Activated CD8-positive, alpha-beta memory T cell treated with anti-CD3 and anti-CD28 coated beads, Interleukin-2, amount 10 ng/mL, durations not matched to agents 7 days and 5 days (primary cell): ENCODE measurements at places on chromosomes 3 and 15. TPM values are rescaled to one million over a fixed set of nuclear protein-coding genes. Genes with fewer than 3 reads are reported as not detected.

The HRG gene
- not detected for total RNA-seq

The OIP5 gene
- total RNA-seq, result 21.2 TPM

The DAZL gene
- 0.07 TPM for total RNA-seq

The NMB gene
- 1.5 TPM for total RNA-seq

The SLC9C1 gene
- 0.28 TPM for total RNA-seq

The LDHAL6B gene
- not detected for total RNA-seq

The NANOGP8 gene
- not detected for total RNA-seq

The SHF gene
- 4.5 TPM for total RNA-seq

DNA sequence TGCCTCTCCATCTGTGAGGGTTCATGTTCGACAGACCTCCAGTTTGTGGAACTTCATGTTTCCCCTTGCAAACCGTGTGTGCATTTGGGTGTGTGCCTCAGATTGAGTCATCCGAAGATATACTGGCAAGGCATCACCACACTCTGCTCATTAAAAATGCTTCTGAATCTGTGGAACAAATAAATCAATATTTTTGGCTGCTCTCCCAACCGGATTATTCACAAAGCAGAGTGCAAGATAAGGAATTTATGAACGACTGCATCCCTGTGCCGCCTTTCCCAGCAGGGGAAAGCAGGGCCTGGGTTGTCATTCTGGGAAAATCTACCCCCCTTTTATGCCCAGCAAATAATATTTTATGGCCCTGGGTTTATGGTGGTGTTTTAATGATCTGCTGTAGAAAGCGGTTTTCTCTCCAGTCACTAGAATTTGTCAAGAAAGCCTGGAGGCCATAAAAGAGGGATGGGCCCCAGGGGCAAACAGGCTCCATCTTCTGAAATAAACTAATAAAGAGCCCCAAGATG lies 4.2 kb upstream of the WNT5A start:
- no peak for DNase-seq

DNA sequence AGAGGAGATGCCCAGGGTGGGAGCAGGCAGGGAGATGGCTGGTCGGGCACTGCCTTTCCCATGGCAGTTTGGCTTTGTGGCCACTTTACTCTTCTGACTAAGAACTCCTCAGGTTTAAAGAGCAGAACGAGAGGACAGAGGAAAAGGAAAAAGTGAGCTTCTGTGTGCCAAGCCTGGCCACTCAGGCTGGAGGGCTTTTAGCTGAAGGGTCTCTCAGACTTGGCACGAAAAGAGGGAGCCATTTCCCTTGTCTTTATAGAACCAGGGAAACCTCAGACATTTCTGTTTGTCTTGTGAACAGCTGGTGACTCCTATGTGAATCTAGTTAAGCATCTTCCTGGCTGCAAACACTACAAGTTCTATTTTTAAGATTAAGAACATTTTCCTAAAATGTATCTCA lies 23.3 kb upstream of the PSMD6 start:
- no peak for DNase-seq

GRCh38 chr3:23740517-23740965 lies 65.2 kb upstream of the UBE2E1 start:
- peak; percentile 80 for DNase-seq

DNA sequence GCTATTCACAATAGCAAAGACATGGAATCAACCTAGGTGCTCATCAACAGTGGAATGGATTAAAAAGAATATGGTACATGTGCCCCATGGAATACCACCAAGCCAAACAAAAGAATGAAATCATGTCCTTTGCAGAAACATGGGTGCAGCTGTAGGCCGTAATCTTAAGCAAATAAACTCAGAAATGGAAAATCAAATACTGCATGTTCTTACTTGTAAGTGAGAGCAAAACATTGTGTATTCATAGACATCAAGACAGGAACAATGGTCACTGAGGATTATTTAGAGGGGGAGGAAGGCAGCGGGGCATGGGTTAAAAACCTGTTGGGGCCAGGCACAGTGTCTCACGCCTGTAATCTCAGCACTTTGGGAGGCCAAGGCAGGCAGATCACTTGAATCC lies 304.7 kb upstream of the ROBO2 start:
- no peak for DNase-seq

- DNase-seq, result no peak
Observed at GRCh38 chr3:13150624-13151023, 77.4 kb upstream of the IQSEC1 start.

DNA sequence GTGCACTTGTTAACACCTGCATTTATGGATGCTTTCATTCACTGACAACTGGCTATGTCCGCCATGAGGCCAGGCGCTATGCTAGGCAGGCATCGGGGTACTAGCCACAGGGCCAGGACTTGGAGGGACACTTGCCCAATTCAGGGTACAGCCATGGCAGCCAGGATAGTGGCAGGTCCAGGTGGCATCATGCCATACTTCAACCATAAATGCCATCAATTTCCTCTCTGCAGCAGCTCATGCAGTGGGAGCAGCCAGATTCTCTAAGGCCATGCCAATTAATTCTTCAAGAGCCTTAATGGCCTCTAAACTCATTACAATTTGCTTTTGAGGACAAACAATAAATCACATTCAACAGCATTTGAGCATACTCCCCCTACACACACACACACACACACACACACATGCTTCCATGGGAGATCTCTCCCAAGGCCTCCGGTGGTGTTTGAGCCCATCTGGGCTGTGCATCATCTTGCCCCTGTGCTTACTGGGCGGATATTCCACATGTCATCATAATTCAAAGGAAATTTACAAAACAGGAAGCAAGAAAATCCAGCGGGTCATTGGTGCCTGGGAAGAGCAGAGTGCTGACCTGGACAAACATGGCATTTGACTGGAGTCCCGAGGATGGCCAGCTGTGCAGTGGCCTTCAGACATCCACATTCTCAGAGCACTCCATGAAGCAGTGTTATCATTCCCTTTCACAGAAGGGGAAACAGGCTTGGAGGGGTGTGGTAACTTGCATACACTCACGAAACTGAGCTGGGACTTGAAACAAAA lies 109.1 kb downstream of the IQSEC1 start:
- no peak for DNase-seq

DNA sequence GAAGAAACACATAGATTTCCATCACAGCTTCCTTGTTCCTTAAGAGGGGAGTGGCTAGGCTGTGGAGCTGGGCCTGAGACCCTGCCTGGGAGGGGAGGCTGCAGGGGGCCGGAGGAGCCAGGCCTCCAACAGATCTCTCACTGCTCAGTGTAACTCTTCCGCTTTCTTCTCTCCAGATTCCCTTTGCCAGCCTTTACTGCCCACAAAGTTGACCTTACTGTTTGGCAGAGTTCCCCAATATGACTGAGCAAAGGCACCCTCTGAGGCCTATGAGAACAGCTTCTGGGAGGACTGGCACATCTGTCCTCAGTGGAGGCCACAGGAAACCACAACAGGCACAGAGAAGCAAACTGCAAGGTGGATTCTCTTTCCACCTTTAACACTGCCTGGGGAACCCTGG lies 38.1 kb downstream of the SLCO2A1 start:
- DNase-seq, result no peak

DNA sequence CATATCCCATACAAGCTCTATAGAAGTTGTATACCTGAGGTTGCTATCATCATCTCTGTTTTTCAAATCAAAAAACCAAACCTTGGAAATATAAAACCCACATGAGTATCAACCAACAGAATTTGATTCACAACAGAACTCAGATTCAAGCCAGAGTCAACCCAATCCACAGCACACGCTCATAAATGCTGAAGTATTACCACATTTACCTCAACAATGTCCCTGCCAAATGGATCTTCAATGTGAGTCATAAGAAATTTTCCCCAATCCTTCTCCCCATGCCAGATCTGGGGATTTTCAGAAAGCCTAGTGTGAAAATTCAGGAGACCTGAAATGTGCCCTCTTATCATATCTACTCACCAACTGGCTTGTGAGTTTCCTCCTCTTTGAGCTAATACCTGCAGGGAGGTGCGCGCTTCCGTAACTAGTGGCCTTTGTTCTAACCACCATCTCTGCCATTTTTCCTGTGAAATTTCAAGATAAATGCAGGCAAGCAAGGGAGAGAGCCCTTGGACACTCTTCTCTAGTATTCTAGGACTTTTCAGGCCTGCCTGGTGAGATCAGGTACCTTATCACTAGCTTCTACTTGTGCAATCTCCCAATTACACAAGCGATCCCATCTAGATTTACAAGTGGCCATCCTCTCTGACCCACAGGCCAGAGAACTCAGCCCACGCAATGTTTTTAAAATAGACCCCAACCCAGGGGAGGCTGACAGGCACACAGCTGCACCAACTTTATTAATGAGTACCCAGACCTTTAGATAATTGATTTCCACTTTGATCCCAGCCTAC lies 1076.9 kb upstream of the CFAP20DC start:
- DNase-seq, result no peak

GRCh38 chr15:65326117-65326526 lies 21.6 kb downstream of the RNU5B-1 start:
- no peak for DNase-seq

- DNase-seq, result no peak
Observed at GRCh38 chr3:124937049-124937448, 2.5 kb upstream of the MUC13 start.

DNA sequence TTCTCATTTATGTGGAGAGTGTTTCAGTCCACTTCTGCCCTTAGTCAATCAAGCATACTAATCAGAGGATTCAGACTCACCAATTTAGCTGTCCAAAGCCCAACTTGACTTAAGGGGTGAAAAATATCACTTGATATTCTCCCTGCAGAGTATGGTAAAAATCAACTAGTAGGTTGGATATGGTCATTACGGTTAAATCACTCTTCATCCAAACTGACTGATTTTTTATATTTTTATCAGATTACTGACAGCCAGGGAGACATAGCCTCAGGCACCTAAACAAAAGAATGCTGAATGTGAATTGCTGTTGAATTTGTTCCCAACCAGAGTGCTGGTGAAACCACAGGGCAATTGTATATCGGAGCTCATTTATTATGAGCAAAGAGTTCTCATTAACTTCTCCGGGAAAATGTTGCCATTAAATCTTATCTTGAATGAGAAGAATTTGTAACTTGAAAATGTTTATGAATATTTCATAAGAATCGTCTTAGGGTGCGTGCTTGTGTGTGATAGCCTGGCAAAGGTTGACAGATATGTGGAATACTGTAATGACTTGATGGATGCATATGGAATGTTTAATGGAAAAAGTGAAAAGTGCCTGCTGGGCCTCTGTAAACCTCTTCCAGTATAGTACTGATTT lies 411.2 kb downstream of the NAALADL2 start:
- no peak for DNase-seq

GRCh38 chr3:171770689-171771620 lies 39.3 kb downstream of the PLD1 start:
- DNase-seq, result no peak

DNA sequence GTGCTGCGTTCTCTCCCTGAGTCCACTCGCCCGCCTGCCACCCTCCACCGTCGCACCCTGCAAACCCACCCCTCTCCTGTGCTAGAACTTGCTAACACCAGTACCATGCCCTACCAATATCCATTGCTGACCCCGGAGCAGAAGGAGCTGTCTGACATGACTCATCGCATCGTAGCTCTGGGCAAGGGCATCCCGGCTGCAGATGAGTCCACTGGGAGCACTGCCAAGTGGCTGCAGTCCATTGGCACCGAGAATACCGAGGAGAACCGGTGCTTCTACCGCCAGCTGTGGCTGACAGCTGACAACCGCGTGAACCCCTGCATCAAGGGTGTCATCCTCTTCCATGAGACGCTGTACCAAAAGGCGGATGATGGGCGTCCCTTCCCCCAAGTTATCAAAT lies 4.9 kb upstream of the ALAS1 start:
- DNase-seq, result no peak

- no peak for DNase-seq
Observed at GRCh38 chr15:29672923-29673809, 149.1 kb downstream of the TJP1 start.

- peak; percentile 69 for DNase-seq
Observed at GRCh38 chr3:37163262-37164015, 10.9 kb downstream of the LRRFIP2 start.

DNA sequence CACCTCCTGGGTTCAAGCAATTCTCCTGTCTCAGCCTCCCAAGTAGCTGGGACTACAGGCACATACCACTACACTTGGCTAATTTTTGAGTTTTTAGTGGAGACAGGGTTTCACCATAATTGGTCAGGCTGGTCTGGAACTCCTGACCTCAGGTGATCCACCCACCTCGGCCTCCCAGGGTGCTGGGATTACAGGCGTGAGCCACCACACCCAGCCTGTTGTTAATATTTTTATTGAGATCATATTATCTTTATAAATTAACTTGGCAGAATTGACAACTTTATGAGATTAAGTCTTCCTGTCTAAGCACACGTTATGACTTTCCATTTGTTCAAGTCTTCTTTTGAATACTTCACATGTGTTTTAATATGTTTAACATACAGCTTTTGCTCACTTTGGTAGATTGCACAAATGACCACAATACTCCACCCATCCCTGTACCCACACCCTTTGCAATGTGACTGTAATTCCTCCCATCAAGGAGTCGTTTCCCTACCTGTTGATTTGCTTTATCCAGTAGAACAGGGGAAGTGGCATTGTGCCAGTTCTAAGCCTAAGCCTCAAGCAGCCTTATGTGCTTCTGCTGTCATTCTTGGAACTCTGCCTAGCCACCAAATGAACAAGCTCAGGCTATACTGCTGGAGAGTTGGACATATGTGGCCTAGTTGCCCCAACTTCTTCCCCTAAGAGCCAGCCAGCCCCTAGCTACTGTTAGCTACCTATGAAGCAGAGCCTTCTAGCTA lies 8.2 kb downstream of the XYLB start:
- DNase-seq, result no peak

DNA sequence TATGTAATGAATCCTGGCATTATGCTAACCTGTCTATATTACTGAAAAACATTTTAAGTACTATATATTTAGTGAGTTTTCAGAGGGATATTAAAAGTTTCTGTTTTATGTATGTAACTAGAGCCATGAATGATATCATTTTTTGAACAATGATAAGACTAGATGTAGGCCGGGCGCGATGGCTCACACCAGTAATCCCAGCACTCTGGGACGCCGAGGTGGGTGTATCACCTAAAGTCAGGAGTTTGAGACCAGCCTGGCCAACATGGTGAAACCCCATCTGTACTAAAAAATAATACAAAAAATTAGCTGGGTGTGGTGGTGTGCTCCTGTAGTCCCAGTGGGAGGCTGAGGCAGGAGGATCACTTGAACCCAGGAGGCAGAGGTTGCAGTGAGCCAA lies 34.1 kb downstream of the DHX36 start:
- DNase-seq, result no peak
